Activated CD4-positive, alpha-beta T cell treated with anti-CD3 and anti-CD28 coated beads, Interleukin-2, amount 10 ng/mL, durations not matched to agents 24 days and 14 days (primary cell): ENCODE measurements at places on chromosomes 1 and 21.

GRCh38 chr21:42010507-42011495 lies 641 bp upstream of the ZBTB21 start:
- peak; percentile 81 for DNase-seq

GRCh38 chr1:208855403-208855802 lies 611.2 kb upstream of the PLXNA2 start:
- no peak for DNase-seq

DNA sequence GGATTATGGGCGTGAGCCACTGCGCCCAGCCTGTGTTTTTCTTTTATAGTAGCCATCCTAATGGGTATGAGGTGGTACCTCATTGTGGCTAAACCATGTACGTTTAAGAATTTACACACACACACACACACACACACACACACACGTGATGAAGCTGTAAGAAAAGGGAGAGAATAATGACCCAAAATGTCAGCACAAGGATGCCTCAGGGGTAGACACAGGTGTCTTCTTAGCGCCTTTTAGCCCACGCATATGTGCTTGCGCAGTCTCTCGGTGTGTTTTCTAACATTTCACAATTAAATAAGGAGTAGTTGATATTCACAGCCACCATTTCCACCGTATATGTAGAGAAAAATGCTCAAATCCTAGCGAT lies 782 bp upstream of the PFKL start:
- no peak for DNase-seq

- no peak for DNase-seq
Measured at GRCh38 chr1:244761279-244761678, 74.2 kb upstream of the COX20 start.

- no peak for DNase-seq
Measured at GRCh38 chr1:51941528-51941927, 49.0 kb downstream of the RAB3B start.

DNA sequence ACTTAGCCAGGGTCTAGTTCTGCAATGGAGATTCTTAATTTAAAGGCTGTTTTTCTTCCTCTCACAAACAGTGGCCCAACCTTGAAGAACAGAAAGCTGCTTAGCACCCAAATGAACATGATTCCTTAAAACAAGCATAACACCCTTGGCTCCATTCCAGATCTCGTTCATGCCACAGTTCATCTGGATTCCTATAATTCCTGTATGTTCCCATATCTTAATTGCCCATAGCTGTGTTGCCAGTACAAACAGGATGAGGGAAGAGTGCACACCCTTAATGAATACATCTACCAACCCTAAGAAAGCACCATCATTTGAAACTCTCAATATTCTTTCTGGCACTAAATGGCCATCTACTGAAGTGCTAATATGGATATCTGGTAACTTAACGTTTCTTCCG lies 45.5 kb downstream of the TGFB2 start:
- DNase-seq: no peak

DNA sequence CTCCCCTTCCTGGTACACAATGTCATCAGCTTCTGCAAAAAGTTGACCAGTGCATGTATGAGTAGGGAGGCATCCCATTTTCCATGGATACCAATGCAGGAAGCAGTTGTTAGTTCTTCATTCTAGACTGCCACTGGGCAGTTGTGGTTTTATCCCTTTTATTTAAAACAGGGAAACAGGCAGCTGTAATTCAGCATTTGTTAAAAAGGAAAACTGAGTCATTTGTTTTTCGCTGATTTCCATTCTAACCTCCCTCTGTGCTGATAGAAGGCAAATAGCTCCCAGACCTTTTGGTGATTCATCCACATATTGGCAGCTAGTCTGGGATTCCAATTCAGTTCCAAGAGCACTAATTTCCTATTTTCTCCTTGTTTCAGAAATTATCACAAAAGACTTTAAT lies 21.1 kb upstream of the ABCA4 start:
- DNase-seq: no peak

GRCh38 chr1:96703186-96703585 lies 18.4 kb upstream of the PTBP2 start:
- no peak for DNase-seq

DNA sequence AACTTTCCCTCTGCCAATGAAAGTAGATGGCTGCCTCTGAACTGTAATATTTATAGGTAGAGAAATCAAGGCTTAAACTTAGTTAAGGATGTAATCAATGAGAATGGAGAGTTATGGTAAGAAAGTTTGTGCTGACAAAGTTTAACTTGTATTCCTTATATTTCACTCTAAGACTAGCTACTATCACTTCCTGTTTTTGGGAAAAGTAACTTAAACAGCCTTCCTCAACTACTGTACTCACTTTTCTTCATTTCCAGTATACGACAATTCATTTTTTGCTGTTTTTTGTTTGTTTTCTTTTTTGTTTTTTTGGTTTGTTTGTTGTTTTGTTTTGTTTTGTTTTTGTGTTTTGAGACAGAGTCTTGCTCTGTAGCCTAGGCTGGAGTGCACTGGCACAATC lies 3.7 kb downstream of the RGS18 start:
- no peak for DNase-seq

- DNase-seq: no peak
Measured at GRCh38 chr21:46163380-46163779, 8.0 kb upstream of the FTCD start.

- DNase-seq: no peak
Measured at GRCh38 chr21:27152996-27153395, 186.1 kb upstream of the ADAMTS5 start.

DNA sequence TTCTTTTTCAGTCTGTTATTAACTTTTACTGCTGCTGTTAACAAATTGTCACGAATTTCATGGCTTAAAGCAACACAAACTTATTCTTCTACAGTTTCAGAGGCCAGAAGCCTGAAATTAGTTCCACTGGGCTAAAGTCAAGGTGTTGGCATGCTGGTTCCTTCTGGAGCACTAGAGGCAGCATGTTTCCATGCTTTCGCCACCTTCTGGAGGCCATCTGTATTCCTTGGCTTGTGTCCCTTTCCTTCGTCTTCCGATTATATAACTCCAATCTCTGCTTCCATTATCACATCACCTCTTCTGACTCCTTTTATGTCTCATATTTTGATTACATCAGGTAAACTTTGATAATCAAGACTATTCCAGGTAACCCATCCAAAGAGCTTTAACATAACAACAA lies 1742.1 kb downstream of the BRINP3 start:
- no peak for DNase-seq

- peak; percentile 79 for DNase-seq
Measured at GRCh38 chr1:156025876-156026275, 5.1 kb upstream of the SSR2 start.

DNA sequence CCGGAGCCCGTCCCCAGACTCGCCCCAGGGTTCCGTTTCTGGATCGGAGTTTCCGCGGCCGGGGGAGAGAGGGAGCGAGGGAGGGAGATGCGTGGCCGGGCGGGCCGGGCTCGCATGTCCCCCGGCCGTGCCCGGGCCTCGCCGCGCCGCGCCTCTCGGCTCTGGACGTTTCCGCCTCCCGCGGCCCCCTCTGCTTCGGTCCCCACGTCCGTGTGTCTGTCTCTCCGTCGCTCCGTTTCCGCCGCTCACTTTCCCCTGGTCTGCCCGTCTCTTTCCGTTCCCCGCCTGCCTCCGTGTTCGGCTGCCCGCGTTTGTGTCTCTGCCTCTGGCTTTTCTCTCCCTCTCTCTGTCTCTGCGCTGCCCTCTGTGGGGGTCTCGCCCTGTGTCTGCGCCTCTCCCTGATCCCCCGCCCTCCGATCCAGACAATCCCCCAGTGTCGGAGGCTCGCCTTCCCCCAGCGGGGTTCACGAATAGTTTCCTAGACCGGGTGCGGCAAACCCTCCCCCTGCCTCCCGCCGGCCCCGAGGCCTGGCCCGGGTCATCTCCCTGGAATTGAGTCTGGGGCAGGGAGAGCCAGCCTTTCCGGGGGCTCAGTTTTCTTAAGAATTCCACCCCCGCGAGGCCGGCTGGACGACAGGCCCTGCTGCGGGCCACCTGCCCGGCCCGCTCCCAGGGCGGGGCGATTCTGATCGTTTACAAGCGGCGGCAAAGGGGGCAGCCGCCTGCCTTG lies 735 bp downstream of the NBL1 start:
- DNase-seq: peak; percentile 88

GRCh38 chr1:3366126-3367051 lies 88.1 kb upstream of the ARHGEF16 start:
- no peak for DNase-seq

DNA sequence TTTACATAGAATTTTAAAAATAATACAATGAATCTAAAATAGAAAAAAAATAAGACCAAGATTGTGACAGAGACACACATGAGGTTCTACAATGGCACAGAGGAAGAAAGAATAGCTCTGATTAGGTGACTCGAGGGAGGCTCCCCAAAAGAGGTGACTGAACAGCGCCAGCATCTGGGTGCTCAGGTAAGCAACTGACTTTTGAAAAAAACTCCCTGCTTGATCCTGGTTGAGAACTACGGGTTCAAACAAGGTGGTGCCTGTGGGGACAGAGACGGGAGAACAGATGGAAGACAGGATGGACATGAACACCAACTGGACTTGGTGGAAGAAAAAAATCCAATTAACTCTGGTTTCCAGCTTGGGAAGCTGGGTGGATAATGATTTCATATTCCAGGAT lies 22.5 kb downstream of the BATF3 start:
- DNase-seq: no peak

DNA sequence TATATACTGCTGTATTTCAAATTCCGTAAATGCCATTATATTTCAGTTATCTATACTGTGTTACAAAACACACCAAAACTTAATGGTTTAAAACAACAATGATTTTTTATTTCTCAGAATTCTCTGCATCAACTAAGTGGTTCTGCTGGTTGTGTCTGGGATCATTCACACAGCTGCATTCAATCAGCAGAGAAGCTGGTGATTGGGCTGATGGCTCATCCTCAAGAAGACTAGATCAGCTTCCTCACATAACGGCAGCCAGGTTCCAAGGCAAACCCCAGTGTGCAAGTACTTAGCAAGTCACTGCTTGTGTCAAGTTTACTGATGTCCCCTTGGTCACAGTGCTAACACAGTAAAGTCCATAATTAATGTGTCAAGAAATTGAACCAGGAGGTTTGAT lies 86.3 kb upstream of the VANGL1 start:
- DNase-seq: no peak

GRCh38 chr21:31848326-31848985 lies 24.4 kb upstream of the HUNK start:
- no peak for DNase-seq

- no peak for DNase-seq
Measured at GRCh38 chr1:114720492-114720891, 3.9 kb upstream of the NRAS start.

- no peak for DNase-seq
Measured at GRCh38 chr1:93448983-93449804, 1.3 kb downstream of the FNBP1L start.

DNA sequence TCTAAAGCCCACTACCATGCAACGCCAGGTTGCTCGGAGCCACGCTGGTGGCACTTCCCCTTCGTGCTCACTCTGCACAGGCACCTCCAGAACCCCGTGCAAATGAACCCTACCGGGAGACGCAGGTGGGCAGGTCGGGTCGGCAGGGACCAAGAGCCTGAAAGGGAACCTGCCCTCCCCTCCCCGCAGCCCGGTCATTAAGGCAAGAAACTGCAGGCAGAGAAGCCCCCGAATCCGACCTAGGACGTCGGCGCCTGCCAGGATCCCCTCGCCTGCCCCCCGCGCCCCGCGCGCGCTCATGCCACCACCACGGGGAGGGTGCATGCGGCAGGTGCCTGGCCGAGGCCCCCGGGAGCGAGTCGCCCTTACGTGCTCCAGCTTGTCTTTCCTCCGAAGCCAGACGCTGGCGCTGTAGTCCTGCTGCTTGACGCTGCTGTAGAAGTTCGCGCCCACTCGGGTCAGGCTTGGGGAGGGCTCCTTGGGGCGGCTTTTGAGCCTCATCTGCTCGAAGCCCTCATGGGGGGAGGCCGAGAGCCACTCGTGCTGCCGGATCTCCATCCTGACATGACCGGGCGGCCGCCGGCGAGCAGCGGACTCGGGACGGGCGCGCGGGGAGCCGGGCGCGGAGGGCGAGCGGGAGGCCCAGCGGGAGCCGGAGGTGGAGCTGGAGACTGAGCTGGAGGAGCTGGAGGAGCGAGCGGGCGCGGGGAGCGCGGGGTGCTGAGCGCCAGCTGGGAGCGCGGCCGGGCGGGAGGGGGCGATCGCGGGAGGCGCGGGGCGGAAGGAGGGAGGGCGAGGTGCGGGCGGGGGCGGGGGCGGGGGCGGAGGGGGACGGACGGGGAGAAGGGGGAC lies 552 bp downstream of the PLD5 start:
- no peak for DNase-seq

- no peak for DNase-seq
Measured at GRCh38 chr1:40594187-40594531, 62.7 kb downstream of the ZNF684 start.

GRCh38 chr1:236705771-236706170 lies 19.5 kb downstream of the ACTN2 start:
- no peak for DNase-seq

DNA sequence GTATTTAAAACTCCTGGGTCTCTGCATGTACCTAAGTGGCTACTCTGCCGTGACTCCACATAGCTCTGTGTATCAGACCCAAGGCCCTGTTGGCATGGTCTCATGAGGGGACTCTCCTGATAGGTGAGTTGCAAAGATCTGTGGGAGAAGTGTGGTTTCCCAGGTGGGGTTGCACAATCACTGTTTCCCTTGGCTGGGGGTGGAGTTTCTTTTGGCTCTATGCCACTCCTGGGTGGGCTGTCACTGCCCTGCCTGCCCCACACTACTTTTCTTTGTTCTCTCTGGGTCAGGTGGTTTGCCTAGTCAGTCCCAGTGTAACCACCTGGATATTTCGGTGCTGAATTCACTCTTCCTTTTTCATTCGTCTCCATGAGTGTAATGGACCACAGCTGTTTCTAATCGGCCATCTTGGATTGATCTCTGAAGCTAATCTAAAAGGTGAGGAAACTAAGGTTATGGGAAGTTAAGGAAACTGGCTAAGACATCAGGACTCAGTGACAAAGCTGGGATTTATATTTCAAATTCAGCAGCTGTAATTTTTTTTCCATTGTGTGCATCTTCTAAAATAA lies 97.1 kb upstream of the CACYBP start:
- no peak for DNase-seq

GRCh38 chr1:184403961-184404726 lies 17.3 kb downstream of the C1orf21 start:
- no peak for DNase-seq

GRCh38 chr21:41713495-41714281 lies 53.2 kb downstream of the RIPK4 start:
- DNase-seq: no peak

- no peak for DNase-seq
Measured at GRCh38 chr1:6197746-6198427, 1.5 kb downstream of the RPL22 start.

DNA sequence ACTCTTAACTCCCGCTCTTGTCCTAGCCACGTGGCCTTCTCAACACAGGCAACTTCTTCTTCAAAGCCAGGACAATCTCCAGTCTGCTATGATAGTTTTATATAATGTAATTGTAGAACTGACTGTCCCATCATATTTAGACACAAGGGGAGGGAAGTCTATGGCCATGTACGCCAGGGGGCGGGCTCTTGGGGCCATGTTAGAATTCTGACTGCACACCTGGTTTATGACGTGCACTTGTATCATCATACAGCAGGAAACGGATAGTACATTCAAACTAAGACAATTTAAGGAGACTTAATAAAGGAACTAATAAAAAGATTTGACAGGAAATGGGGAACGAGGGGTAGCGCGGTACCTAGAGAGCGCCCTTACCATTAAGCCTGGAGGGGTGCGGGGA lies 21.5 kb downstream of the DMRTB1 start:
- no peak for DNase-seq
